ENCODE measurements at places on chromosomes 12 and 14. TPM values are rescaled to one million over a fixed set of nuclear protein-coding genes. Genes with fewer than 3 reads are reported as not detected.

Gene CDCA3
- total RNA-seq, result 10.5 TPM

GRCh38 chr12:19390051-19390598, 49.2 kb upstream of the AEBP2 start:
- no peak for DNase-seq

GRCh38 chr14:20278414-20278813, 27.3 kb downstream of the TTC5 start:
- no peak for DNase-seq

Gene OTX2
- not detected for total RNA-seq

- DNase-seq, result no peak
Observed at GRCh38 chr12:103318566-103318965, 177.2 kb downstream of the C12orf42 start.

- no peak for DNase-seq
Observed at GRCh38 chr12:64064706-64065105, 157.4 kb downstream of the KICS2 start.

DNA sequence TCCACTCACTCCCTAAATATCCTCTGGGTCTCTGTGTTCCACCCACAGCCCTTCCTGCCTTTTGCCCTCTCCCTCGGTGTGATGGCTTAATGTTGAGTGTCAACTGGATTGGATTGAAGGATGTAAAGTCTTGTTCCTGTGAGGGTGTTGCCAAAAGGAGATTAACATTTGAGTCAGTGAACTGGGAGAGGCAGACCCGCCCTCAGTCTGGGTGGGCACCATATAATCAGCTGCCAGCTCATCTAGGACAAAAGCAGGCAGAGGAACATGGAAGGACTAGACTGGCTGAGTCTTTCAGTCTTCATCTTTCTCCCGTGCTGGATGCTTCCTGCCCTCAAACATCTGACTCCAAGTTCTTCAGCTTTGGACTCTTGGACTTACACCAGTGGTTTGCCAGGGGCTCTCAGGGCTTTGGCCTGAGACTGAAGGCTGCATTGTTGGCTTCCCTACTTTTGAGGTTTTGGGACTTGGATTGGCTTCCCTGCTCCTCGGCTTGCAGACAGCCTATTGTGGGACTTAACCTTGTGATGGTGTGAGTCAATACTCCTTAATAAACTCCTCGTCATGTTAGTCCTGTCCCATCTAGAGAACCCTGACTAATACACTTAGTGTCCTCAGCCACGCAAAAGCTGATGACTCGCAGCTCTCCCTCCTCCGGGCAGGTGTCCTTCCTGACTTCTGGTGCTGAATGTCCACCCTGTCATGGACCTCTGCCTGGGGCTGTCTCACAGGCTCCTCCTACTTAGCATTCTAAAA, 5.9 kb downstream of the DGLUCY start:
- no peak for DNase-seq

Gene SIRT4
- 1.2 TPM for total RNA-seq

All from left colon (tissue), 2 donors.